ENCODE measurements at places on chromosomes 2 and 18. TPM values are rescaled to one million over a fixed set of nuclear protein-coding genes. Genes with fewer than 3 reads are reported as not detected.

The CYP26B1 gene
- total RNA-seq, result not detected

The FIGN gene
- total RNA-seq, result not detected

The C2orf80 gene
- not detected for total RNA-seq

The EFHD1 gene
- not detected for total RNA-seq

The ACVR1C gene
- 0.19 TPM for total RNA-seq

The STARD6 gene
- total RNA-seq, result not detected

The SP140L gene
- 92.6 TPM for total RNA-seq

The FAM210A gene
- total RNA-seq, result 11.2 TPM

The GKN2 gene
- total RNA-seq, result not detected

DNA sequence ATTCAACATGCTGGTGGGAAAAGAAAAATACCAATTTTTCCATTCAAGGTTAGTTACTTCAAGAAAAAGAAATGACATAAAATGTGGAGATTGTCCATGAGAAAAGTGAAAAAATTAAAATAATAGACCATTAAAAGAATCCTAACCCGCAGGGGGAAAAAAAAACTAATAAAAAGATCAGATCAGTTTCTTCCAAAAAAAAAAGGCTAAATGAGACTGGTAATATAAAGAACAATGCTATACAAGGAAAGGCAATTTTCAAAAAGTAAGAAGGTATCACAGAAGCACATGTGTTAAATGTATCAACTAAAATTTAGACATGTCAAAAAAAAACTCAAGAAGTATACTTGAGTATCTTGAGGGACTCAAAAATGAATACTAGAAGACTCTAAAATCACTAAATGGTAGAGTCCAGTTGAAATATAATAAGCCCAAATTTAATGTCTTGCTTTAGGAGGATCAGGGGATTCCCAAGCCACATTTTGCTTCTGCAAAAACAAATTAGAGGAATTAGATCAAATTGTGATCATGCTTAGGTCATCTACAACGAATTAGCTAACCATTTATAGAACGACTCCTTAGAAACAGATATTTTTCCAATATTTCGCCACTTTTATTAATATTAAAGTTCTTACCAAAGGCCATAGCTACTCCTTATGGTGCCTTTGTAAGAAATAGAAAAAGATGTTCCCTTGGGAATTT is 35.8 kb upstream of the GLS start:
- DNase-seq, result no peak

GRCh38 chr18:63949068-63949737 is at the start of gene HMSD:
Gene HMSD (plus strand): TSS chr18:63949301. CDS start chr18:63953456, 4,155 bp downstream.
- DNase-seq, result peak; percentile 78

DNA sequence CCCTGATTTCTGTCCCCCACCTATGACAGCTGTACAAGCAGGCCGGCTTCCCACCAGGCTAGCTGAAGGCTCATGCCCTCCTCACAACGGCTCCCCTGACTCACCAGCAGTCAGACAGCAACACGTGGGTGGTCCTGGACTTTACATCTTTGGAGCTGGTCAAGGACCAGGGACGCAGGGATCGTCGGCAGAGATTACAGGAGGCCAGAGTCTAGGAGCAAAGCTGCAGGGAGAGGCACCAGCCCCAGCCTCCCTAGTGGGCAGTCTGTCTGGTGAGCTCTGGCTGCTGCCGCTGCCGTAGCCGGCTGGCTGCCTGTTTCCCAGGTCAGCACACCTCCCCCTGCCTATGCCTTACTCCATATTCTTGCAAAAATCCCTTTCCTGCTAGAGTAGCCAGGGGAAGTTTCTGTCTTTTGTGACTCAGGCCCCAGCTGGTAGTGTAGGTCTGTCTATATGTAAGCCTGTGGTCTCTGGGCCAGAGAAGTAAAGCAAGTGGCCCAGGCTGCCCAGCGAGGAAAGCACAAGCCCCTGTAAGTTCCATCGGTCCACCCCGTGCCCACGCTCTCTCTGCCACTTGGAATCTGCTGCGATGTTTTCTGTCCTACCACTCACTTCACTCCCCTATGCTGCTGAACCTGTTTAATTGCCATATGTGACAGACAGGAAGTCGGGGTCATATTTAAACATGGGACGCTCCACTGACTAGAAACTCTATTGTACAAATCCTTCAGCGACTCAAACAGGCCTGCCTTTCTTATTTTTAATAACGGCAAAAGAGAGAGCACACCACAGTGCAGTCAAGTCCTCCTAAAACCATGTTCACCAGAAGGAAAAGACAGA is 2.4 kb upstream of the ARHGEF4 start:
- DNase-seq, result no peak

DNA sequence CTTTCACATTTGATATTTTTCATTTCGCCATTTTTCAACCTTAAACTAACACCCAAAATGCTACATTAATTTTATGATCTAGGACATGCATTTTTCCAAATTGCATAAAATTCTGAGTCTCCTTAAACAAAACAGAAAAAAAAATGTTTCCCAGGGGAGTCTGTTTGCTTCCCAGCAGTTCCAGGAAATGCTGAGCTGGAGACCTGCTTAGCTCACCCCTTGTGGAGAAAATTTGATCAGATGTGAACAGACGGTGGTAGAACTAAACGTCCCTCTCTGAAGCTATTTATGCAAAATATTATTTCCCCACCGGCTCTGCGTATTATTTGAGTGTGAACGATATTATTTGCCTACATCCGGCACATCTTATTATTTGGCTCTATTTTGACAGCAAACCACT is 74.9 kb upstream of the AGAP1 start:
- DNase-seq, result no peak

DNA sequence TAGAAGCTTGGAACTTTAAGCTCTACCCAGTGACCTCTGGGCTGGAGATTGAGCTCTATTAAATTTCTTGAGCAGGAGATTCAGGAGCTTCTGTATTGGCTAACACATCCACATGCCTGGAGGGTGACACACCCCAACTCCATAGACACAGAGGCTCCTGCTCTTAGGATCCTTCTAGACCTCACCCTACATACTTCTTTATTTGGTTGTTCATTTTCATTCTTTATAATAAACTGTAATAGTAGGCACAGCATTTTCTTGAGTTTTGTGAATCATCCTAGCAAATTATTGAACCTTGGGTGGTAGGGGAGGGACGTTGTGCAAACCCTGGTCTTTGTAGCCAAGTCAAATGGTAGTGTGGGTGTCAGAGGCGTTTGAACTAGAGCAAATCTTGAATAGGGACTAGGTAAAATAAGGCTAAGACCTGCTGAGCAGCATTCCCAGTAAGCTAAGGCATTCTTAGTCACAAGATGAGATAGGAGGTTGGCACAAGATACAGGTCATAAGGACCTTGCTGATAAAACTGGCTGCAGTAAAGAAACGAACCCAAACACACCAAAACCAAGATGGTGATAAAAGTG is 323.8 kb upstream of the GALNT5 start:
- no peak for DNase-seq

GRCh38 chr2:17309741-17310339 is 208.4 kb downstream of the RAD51AP2 start:
- DNase-seq, result no peak

- no peak for DNase-seq
Observed at GRCh38 chr18:41121116-41121826, 833.8 kb upstream of the PIK3C3 start.

DNA sequence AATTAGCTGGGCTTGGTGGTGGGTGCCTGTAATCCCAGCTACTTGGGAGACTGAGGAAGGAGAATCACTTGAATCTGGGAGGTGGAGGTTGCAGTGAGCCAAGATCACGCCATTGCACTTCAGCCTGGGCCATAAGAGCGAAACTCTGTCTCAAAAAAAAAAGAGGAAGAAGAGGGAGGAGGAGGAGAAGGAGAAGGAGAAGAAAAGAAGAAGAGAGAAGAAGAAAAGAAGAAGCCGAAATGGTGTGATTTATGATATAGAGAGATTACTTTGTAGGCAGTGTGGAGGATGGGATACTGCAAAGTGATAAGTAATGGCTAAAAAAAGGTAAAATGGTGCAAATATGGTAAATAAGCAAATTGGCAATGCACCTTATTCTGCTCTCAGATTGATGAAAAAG is 25.1 kb downstream of the THNSL2 start:
- DNase-seq, result no peak

- DNase-seq, result no peak
Observed at GRCh38 chr2:2243666-2244065, 87.4 kb downstream of the MYT1L start.

DNA sequence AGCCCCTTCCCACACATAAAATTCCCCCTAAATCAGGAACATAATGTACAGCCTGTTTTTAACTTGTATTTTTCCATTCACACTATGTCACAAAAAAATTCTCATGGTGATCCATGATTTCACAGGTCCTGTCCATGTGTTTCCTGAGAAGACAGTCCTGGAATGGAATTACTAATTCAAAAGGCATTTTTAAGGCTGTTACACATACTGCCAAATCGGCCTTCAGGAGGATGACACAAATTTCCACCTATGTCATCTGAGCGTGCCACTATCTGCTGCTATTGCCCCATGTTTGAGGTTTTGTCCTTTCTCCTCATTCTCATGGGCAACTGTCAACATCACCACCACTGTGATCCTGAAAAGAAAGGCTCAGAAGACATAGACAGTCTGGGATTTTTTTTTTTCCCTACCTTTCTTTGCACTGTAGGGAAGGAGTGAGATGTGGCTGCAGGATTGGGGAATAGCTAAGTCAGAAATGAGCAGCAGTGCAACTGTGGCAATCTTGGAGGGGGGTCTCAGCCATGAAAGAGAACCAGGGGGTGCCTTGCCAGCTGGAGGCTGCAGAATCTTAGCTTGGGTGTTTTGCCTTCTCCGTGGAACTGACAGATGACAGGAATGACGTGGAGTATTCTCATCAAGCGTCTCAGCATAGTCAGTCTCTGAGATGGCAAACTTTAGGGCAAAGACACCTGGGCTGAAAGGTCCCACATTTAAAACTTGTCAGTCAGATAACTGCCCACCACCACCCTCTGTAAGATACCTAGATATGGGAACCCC is 73.4 kb downstream of the MARCHF4 start:
- DNase-seq, result no peak

- no peak for DNase-seq
Observed at GRCh38 chr2:164818149-164819136, 23.2 kb downstream of the COBLL1 start.

DNA sequence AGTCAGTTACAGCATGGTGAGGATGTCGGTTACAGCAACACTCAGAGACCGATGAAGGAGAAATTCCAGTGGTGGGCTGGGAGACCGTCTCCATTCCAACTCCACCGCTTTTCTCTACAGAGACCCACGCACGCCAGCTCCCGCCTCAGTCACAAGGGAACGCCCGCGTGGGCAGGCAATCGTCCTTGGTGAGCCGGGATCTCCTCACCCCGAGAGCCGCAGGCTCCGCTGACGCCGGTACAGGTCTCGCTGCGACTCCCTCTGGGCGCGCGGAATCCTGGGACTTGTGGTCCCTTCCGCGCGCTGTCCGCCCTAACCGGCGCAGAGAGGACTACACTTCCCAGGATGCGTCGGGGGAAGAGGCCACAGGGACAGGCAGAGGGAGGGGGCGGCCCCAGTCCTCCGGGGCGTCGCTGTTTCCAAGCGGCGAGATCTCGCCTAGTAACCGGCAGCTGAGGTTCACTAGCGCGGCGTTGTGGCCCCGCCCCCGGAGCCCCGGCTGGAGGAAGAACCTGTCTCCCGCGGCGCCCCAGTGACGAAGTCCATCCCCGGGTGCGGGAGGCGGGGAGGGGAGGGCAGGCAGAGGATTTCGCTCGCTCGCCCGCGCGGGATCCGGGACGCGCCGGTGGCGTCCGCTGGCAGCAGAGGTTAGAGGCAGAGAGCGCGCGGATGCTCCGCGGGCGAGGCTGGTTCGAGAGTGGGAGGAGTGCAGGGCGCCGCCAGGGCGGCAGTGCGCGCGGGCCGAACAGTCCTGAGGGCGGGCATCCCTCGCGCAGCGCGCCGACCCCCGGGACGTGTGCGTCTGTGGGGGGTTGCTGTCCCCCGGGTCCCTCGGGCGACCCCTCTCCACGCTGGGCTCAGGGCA is at the start of gene EML6:
TSS of gene EML6 (plus strand) at position 532 of the 865 bp plus-strand sequence. CDS start 1,400 bp downstream, outside the sequence.
- DNase-seq, result peak; percentile 96

DNA sequence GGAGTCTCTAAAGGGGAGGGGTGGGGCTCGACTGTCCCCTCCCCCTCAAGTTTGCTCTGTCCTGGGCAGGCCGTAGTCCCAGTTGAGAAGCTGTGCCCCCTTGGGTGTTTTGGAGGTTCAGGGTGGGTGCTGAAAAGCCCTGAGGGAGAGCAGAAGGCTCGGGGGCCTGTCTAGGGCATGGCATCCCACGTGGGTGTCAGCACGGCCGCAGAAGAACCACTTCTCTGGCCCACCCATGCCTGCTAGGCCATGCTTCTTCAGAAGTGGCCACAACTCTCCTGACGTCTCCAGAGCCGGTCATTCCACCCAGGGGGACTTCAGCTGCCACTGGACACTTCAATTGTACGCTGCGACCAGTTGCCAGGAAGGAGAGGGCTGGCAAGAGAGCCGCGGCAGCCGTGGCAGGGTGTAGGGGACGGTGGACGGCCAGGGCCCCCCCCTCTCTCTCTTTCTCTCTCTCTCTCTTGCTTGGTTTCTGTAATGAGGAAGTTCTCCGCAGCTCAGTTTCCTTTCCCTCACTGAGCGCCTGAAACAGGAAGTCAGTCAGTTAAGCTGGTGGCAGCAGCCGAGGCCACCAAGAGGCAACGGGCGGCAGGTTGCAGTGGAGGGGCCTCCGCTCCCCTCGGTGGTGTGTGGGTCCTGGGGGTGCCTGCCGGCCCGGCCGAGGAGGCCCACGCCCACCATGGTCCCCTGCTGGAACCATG is at the start of gene INPP5D:
TSS of gene INPP5D (plus strand) at position 546 of the 704 bp plus-strand sequence. CDS start at position 683, 137 bp downstream.
- DNase-seq, result peak; percentile 90

DNA sequence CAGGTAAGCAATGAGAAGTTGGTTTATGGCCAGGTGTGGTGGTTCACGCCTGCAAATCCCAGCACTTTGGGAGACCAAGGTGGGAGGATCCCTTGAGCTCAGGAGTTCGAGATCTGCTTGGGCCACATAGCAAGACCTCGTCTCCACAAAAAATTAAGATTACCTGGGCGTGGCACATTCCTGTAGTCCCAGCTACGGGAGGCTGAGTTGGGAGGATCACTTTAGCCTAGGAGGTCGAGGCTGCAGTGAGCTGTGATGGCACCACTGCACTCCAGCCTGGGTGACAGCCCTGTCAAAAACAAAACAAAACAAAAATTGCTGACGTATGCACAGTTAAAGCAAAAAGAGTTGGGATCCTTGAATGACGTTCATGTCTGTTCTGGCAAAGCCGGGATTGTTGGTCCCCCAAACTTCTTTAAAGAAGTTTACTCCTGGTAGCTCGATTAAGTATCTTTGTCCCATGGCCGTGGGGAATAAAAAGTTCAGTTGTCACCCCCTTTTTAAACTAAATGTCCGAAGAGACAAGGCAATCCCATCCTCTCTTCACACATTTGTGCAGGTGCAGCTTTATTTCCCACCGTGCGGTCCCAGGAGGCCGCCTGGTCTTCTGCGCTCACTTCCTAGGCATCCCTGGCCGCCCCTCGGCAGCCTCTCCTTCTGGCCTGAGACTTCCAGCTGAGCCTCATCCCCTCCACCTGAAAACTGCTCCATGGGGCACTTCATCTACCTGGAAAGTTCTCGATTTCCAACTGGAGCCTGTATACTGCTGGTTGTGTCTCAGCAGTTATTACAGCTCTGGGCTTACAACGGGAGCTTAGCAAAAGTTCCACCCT is 762 bp upstream of the SPOPL start:
- no peak for DNase-seq

DNA sequence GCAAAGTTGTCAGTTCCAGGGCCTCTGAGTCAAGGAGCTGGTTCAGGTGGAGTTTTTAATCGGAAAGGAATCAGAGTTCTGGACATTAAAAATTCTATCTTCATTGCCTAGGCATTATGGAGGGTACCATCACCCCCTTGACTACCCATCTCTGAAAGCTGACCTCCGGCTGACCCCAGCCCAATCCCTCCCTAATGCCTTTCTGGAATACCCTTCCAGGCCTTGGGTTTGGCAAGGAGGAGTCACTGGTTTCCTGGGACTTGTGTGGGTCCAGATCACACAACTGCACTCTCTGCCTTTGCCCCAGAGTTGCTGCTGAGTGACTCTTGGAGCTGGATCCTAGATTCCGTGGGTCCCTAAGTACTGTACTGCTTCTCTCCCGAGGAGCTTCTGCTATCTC is 1.0 kb upstream of the OSR1 start:
- DNase-seq, result no peak

All from natural killer cell (primary cell).